ENCODE measurements at places on chromosomes 11 and 22.

GRCh38 chr11:83836883-83837654 lies 550.9 kb upstream of the CCDC90B start:
- DNase-seq, result no peak

- DNase-seq, result no peak
Observed at GRCh38 chr11:66701432-66702240, 23.9 kb upstream of the RBM4B start.

GRCh38 chr11:112508750-112509149 lies 248.1 kb upstream of the PLET1 start:
- DNase-seq, result no peak

DNA sequence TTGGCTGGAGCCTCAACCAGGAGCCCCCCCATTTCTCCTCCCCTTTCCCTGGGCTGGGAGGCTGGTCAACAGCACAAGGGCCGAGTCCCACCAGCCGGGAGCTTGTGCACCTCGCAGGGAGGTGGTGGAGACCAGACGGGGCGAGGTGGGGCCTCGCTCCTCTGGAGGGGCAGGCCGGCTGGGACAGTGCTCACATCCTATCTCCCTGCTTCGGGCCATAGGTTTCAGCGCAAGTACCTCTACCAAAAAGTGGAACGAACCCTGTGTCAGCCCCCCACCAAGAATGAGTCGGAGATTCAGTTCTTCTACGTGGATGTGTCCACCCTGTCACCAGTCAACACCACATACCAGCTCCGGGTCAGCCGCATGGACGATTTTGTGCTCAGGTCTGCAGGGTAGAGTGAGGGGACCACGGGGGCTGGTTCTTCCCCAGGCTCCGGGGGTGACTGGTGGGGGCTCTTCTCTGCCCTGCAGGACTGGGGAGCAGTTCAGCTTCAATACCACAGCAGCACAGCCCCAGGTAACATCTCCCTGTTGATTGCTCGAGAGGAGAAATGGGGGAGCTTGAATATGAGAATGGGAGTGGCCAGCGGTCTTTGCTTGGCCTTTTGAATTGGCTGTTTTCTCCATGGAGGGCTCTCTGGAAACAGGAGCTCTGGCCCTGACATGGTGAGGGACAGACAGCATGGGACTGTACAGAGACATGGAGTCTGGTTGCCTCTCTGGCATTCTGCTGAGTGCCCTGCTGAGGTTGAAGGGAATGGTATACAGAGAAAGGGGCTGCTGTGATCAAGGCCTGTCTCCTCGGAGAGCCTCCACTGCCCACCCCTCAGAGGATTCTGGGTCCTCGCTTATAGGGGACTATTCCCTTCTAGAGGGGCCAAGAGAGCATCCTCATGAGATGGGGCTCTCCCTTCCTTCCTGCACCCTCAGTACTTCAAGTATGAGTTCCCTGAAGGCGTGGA lies 3.3 kb downstream of the SIDT2 start:
- no peak for DNase-seq

DNA sequence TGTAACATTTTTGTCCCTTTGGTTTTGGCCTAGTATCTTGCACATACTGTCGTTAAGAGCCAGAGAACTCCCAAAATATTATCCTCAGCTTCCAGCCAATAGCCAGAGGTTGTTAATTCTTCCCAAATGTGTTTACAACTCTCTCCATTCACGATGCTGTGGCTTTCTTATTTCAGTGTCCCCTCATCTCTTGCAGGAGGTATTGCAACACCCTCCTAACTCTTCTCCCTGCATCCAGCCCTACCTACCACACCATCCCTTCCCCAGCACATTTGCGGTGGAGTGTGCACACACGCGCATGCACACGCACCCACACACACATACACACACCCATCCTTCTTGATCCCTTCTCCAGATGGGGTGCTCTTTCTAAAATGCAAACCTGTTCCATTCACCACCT lies 75.6 kb upstream of the LMO2 start:
- DNase-seq, result no peak

DNA sequence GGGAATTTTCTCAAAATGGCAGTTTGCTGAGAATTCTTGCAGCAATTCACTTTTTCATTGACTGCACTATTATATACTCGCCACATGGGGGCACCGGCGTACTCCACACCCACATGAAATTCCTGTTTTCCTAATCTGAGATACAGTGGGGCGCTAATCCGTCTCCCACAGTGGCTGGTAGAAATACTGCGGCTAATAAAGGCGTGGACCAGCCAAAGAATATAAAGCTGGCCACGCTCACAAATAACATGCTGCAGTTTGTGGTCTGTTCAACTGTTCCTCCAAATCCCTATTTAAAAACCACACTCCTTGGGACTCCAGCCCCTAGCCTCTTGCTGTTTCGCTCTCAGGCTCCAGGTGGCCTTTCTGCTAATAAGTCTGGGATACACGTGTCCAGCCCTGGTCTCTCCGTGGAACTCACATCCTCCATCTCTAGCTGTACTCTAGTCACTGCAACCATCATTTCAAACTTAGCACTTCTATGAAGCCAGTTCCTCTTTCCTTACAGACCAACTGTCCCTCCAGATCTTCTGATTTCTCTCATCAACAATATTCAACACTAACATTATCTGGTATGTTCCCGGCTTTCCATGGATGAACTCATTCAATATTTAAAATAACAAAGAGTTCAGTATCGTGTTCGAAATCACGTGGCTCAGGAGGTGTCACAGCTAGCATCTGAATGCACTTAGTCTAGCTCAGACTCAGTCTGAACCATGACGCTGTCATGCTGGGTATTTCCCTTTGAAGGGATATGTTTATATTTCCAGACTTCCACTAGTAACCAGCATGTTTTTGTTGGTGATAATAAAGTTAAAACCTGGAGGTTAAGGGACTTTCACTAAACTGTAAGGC lies 22.0 kb downstream of the TBRG1 start:
- DNase-seq, result no peak

DNA sequence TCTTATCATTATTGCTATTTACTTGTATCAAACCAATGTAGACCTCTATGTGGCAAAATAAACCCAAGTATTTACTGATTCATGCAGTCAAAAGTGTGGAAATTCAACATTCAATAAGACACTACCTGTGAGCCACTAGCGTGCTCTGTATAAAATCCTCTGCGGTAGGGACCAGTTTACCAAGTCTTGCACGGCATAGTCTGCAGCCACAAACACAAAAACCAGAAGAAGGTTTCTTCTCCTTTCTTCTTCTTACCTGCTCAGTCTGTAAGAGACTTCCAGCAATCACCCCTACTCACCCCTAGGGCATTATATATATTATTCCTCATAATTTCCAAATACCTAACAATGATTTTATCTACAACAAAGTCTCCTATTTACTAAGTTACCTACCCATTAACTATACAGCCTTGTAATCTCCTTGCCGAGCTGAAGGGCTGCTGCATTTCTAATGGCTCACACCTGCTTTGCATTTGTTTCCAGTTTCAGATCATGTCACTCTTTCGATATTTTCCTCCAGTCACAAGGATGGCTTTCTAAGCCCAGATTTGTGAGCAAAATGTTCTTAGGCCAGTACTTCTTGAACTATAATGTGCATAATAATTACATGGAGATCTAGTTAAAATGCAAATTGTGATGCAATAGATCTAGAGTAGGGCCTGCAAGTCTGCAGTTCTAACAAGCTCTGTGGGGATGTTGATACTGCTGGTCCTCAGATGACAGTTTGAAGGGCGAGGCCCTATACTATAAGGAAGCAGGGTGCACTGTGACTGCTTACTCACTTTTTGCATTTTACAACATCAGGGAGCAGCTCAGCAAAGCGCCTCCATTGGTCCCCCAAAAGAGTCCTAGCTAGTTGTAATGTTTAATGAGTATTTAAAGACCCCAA lies 191.9 kb upstream of the DDI1 start:
- DNase-seq, result no peak

DNA sequence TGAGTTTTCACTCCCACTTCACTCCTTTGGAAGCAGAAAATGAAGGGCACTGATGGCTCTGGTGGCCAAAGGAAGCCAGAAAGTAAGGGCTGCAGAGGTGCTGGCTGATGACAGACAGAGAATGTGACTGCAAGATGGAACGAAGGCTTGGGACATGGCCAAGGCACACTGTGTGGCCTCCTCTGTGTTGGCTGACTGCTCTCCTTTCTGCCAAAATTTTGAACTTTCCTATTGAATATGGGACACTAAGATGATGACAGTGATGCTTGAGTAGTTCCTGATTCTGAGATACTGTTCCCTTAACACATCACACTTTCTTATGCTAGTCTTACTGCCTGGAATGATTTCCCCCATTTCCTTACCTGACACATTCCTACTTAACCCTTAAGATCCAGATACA lies 156.4 kb downstream of the SWAP70 start:
- DNase-seq, result no peak

GRCh38 chr11:114845766-114846415 lies 167.6 kb downstream of the NXPE2 start:
- DNase-seq, result no peak

- DNase-seq, result no peak
Observed at GRCh38 chr22:33209930-33210784, 152.0 kb upstream of the SYN3 start.

DNA sequence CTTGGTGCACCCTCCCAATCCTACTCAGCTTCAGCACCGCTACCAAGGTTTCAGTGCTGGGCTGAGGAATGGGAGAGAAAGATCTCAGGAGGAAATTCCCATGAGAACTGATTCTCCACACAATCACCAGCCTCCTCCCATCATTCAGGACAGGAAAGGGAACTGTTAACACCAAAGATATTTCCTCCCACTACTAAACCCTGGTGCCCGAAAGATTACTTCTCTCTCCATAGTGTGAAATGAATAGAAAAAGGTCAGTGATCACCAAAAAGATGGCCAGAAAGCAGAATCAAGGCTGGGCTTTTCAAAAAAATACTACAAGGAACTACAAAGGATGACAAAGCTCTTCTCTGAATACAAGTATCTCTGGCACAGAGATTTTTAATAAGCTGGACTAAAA lies 26.1 kb downstream of the TCIRG1 start:
- no peak for DNase-seq

- DNase-seq, result no peak
Observed at GRCh38 chr11:34475656-34476055, 36.9 kb downstream of the CAT start.

DNA sequence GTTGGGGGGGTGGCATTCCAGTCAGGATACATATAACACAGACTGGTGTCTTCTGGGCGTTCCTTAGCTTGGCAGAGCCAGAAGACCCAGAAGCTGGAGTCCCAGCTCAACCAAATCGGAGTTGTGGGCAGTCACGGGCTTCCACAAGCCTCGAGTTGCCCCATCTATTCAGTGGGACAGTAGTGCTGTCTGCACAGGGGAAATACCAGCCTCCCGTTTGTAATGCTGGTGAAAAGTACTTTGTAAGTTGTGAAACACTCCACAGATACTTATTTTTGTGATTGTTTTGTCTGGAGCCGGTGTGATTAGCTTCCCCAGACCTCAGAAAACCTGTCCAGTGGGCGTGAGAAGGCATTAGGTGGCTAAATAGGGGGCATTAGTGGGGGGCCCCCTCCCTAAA lies 13.6 kb downstream of the DGKZ start:
- no peak for DNase-seq

- DNase-seq, result no peak
Observed at GRCh38 chr22:23196165-23196564, 15.9 kb downstream of the BCR start.

GRCh38 chr11:79949574-79949973 lies 508.7 kb upstream of the TENM4 start:
- DNase-seq, result no peak

GRCh38 chr11:61057615-61058014 lies 44.7 kb upstream of the CD5 start:
- DNase-seq, result no peak

GRCh38 chr11:22728600-22729389 lies 62.4 kb downstream of the GAS2 start:
- no peak for DNase-seq

GRCh38 chr11:74322667-74323066 lies 11.2 kb upstream of the P4HA3 start:
- no peak for DNase-seq

GRCh38 chr22:27510024-27510423 lies 291.5 kb downstream of the MN1 start:
- no peak for DNase-seq

DNA sequence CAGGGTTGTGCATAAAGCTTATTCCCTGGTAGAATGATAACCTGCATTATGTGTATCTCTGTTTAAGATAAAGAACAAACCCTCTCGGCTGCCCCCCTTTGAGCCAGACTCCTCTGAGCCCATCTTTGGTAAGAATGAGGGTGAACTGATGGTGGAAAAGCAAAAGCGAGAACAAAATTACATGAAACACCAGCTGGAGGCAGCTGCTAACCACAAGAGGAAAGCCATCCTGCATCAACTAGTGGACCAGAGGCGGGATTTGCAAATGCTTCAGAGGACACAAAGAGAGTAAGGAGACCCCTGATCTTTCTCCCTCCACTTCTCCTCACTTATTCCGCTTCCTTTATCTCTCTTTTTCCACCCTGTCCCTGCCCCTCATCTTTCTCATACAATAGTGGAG lies 40.3 kb downstream of the CCDC81 start:
- DNase-seq, result no peak

GRCh38 chr11:88435415-88435814 lies 97.9 kb upstream of the CTSC start:
- DNase-seq, result no peak

GRCh38 chr11:3222003-3222855 lies 3.6 kb upstream of the MRGPRG start:
- DNase-seq, result no peak

DNA sequence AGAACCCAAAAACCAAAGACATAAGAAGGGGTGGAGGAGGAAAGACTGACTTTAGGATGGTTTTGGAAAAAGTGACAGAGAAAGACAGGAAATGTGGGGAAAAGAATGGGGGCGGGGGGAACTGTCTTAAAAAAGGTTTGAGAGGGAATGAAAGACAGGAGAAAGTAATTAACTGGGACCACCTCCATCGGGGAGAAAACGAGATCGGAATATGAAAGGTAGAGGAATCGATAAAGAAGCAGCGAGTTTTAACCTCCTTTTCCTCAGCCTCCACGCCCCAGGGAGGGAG lies 524 bp downstream of the MTMR2 start:
- no peak for DNase-seq

Measured in effector memory CD4-positive, alpha-beta T cell (primary cell).